Smooth muscle cell of bladder (primary cell): ENCODE measurements at places on chromosomes 12 and 14. TPM values are rescaled to one million over a fixed set of nuclear protein-coding genes. Genes with fewer than 3 reads are reported as not detected.

The TDRD9 gene
- total RNA-seq, result 0.37 and 0.57 TPM in 2 replicates

The ARHGEF40 gene
- 16.4 and 17.3 TPM in 2 replicates for total RNA-seq

The SLC10A1 gene
- total RNA-seq, result not detected in 2 replicates

The PRPH gene
- 0.28 and 0.46 TPM in 2 replicates for total RNA-seq

The PPM1H gene
- 0.43 and 0.92 TPM in 2 replicates for total RNA-seq

The YARS2 gene
- total RNA-seq, result 24.9 and 26.3 TPM in 2 replicates

The A2M gene
- 10.8 and 12.1 TPM in 2 replicates for total RNA-seq

The PLEKHD1 gene
- under 0.01 and 0.09 TPM in 2 replicates for total RNA-seq

The PLEKHG3 gene
- 5.0 and 5.1 TPM in 2 replicates for total RNA-seq

The SLC17A8 gene
- total RNA-seq, result not detected in 2 replicates

The JDP2 gene
- 76.2 and 85.6 TPM in 2 replicates for total RNA-seq

The DIO2 gene
- 2.4 and 14.1 TPM in 2 replicates for total RNA-seq

The IL26 gene
- total RNA-seq, result not detected in 2 replicates
